Activated CD8-positive, alpha-beta T cell treated with anti-CD3 and anti-CD28 coated beads, Interleukin-2, amount 10 ng/mL, durations not matched to agents 7 days and 5 days (primary cell): ENCODE measurements at places on chromosomes 5 and 9. TPM values are rescaled to one million over a fixed set of nuclear protein-coding genes. Genes with fewer than 3 reads are reported as not detected.

DNA sequence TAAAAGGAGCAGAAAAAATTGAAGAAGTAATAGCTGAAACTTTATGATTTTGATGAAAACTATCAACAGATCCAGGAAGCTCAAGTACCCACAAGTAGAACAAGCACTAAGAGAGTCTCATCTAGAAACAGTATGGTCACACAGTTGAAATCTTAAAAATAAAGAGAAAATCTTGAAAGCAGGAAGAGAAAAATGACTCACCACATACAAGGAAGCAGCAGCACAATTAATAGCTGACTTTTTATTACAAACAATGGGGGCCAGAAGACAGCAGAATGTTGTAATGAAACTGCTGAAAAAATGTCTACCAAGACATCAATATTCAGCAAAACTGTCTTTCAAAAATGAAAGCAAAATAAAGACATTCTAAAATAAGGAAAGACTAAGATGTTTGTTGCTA is 1108.3 kb upstream of the DMAC1 start:
- DNase-seq, result no peak
- H3K4me1 ChIP-seq, result no peaks in the 10 kb centered on the region
- H3K36me3 ChIP-seq, result no peaks in the 10 kb centered on the region
- H3K27me3 ChIP-seq, result no peaks in the 10 kb centered on the region

GRCh38 chr9:99954819-99955218 is 48.4 kb downstream of the STX17 start:
- H3K27me3 ChIP-seq, result no peaks in the 10 kb centered on the region
- H3K4me1 ChIP-seq, result peaks cover 4% of the 10 kb centered on the region
- no peak overlapping the region for H3K27ac ChIP-seq
- DNase-seq, result no peak
- no peak overlapping the region for H3K4me3 ChIP-seq

- no peaks in the 10 kb centered on the region for H3K27me3 ChIP-seq
- no peak overlapping the region for H3K27ac ChIP-seq
- no peak for DNase-seq
- no peaks in the 10 kb centered on the region for H3K4me1 ChIP-seq
These were observed 24.7 kb downstream of the ZBTB34 start for GRCh38 chr9:126885131-126885641.

DNA sequence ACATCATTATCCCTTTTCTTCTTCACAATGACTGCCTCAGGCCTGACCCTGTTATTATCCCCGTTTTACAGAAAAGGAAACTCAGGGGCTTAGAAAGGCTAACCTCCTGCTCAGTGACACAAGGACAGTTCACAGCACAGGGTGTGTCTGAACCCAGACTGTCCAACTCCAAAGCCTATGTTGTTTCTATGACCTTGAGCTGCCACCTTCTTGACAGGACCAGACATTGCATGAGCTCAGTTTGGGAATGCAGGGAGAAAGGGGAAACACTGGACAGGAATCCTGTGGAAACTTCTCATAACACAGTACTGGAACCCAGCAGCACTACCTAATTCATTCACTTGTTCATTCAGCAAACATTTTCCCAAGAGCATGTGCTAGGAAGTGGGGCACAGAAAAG is 472.8 kb downstream of the CDK5RAP2 start:
- no peak for DNase-seq
- no peaks in the 10 kb centered on the region for H3K4me1 ChIP-seq
- H3K27ac ChIP-seq, result no peak overlapping the region
- no peak overlapping the region for H3K4me3 ChIP-seq
- H3K27me3 ChIP-seq, result no peaks in the 10 kb centered on the region
- H3K36me3 ChIP-seq, result no peaks in the 10 kb centered on the region

- no peak overlapping the region for H3K4me3 ChIP-seq
- H3K27ac ChIP-seq, result no peak overlapping the region
- no peak for DNase-seq
- H3K27me3 ChIP-seq, result peaks cover 30% of the 10 kb centered on the region
These were observed 92.7 kb downstream of the LHFPL2 start for GRCh38 chr5:78555870-78556269.

DNA sequence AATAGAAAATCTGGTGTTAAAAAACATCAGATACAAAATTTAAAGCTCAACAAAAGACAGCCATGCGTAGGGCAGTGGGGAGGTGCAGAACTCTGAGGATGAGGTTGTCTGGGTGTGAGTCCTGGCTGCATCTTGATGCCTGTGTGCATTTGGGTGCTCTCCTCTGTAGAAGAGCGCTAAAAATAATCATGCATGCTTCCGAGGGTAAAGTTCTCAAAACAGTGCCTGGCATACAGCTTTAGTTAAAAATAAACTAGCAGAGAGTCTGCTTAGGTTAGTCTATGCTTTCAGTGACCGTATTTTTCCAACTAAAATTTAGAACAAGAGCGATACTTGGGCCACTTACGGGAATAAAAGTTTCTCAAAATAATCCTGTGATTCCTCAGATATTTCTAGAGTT is 55.5 kb upstream of the SPATA31C2 start:
- H3K36me3 ChIP-seq, result no peaks in the 10 kb centered on the region
- H3K4me3 ChIP-seq, result no peak overlapping the region

GRCh38 chr5:124410539-124411488 is 335.6 kb downstream of the ZNF608 start:
- no peak overlapping the region for H3K27ac ChIP-seq
- H3K27me3 ChIP-seq, result no peaks in the 10 kb centered on the region
- no peak for DNase-seq
- no peaks in the 10 kb centered on the region for H3K36me3 ChIP-seq
- H3K4me1 ChIP-seq, result no peaks in the 10 kb centered on the region

- no peaks in the 10 kb centered on the region for H3K36me3 ChIP-seq
- H3K27me3 ChIP-seq, result no peaks in the 10 kb centered on the region
- H3K4me3 ChIP-seq, result no peak overlapping the region
- no peaks in the 10 kb centered on the region for H3K4me1 ChIP-seq
- DNase-seq, result no peak
These were observed 163.4 kb upstream of the MAP1B start for GRCh38 chr5:71943874-71944273.

GRCh38 chr5:119355244-119355638 is 578 bp upstream of the TNFAIP8 start:
- H3K4me3 ChIP-seq, result peak overlapping the region; percentile 83
- H3K4me1 ChIP-seq, result peaks cover 88% of the 10 kb centered on the region
- H3K36me3 ChIP-seq, result peaks cover 49% of the 10 kb centered on the region
- peak overlapping the region; percentile 66 for H3K27ac ChIP-seq
- H3K27me3 ChIP-seq, result no peaks in the 10 kb centered on the region

DNA sequence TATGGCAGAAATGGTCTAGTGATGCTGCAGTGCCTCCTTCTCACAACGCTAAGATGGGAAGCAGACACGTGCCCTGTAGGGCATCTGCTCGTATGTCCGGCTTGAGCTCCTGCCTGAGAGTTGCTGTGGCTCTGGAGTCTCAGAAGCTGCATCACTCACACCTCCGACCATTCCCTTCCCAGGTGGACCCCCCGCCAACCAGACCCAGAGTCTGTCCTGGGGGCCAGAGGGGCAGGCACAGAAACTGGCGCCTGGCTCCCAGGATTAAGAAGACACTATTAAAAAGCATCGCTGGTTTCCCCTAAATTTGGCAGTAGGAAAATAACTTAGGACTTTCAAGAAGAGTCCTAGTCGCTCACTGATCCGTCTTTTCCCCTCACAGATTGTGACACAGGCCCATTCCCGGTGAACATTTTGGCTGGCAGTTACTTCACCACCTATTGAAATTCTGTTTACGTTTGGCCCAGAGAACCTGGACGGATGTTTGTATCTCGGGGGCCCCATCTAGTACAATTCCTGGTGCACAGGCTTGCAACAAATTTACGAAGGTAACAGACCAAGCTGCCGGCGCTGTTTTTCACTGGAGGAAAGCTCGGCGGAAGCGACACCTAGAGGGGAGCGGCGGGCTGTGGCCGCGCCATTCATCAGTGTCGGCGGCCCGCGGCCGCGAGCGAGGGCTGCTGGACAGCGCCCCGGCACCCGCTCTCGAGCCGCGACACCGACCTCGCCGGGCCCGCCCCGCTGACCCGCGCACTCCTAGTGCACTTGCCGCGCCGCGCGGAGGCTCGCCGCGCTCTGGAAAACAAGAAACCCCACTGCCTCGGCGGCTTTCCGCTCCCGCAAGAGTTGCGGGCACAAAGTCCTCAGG is 1.6 kb downstream of the FSTL4 start:
- H3K4me1 ChIP-seq, result peaks cover 2% of the 10 kb centered on the region
- no peak overlapping the region for H3K27ac ChIP-seq
- H3K4me3 ChIP-seq, result peak overlapping the region; percentile 28
- no peaks in the 10 kb centered on the region for H3K36me3 ChIP-seq

Gene WNT8A
- total RNA-seq, result not detected

Gene PCDHGA4
- 0.10 TPM for total RNA-seq
